Right lobe of liver (tissue), 6 donors: ENCODE measurements at places on chromosomes 16 and 17. TPM values are rescaled to one million over a fixed set of nuclear protein-coding genes. Genes with fewer than 3 reads are reported as not detected.

CPNE7 gene
- 0.33 TPM for total RNA-seq

DNA sequence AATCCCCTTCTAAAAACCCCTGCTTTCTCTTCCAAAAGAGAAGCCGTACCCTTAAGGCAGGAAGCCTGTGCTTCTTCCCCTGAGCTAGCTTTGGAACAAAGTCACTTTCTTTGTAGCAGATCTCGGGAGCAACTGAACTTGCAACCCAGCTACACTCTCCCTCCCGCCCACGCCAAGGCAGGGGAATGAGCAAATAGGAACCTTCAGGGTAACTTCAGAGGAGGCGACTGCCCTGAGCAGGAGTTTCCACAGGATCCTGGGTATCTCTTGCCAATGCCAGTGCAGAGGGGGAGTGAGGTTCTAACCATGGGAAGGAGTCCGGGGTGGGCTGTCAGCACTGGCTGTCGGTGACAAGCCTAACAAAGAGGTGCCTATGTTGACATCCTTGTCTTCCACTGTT, 5.9 kb upstream of the PIRT start:
- DNase-seq, result no peak

DNA sequence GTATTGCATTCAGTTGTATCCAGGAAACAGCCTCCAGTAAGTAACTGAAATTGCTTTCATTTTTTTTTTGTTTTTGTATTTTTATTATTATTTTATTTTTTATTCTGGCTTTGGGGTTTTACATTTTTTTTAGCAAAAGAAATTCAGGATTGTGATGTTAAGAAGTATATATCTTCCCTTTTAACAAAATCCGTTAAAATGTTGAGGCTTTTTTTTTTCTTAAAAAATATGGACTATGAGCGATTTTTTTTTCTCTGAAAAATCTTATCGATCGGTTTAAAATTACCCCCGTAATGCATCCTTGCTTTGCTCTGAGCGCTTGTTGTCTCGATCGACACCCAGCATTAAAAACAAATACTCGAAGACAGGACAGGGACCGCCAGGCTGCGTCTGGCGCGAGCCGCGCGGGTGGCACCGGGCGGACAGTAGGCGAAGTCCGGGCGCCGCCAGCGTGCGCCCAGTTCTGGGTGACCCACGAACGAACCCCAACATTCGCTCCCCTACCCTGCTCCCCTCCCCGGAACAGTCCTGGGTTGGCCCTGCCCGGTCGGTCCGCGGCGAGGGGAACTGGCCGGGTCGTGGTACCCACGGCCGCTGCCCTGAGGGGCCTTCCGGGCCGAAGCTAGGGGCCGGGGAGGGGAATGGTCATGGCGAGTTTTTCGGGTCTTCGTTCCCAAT, 482 bp downstream of the BAHCC1 start:
- DNase-seq, result no peak

DNA sequence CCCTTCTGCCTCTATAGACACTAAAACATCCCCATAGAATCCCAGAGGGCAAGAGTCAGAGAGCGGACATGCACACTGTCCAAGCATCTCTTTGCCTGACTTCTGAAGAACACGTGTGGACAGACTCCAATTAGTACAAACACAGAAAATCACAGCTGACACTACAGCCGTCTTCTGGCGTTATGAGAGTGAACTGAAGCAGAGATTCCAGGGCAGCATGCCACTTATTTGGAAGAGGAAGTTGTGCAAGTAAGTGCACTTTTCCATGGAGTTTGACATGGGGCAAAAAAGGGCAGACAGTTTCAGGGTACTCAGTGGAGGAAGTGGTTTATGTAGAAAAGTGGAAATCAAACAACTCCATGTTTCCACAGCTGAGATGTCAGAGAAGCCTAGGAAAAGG, 16.8 kb upstream of the ZNF287 start:
- DNase-seq, result no peak

DNA sequence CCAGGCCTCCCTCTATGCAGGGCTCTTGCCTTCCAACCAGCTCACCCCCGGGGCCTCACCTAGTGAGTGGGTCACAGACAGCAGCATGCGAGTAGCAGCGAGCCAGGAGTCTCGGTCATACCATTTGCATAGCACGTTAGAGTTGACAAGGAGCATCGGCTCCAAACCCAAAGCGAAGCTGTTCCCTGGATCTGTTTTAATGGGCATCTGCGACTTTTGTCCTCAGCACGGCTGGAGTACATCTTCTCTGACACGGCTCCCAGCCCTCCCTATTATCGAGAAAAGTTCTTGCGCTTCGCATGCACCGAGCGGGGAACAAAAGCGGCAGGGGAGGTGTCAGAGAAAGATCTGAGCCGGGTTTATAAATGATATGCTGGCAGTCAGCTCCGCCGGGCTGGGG, 253.3 kb downstream of the MAF start:
- no peak for DNase-seq

DNA sequence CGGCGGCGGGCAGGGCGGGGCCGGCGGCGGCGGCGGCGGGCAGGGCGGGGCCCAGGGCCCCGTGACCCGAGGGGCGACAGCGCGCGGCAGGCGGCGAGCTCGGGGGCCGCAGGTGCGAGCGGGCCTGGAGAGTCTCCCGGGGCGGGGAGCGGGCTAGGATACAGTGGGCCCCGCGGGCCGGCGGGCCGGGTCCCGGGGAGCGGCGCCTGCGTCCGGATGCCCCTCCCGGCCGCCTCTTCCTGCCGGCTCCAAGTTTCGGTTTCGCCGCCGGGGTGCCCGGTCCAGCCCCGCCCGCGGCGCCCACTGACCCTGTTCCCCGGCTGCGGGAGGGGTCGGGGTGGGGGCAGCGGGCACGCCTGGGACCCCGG, at the start of gene RNF213:
TSS of gene RNF213 (plus strand) at position 62 of the 368 bp plus-strand sequence. CDS start 2,830 bp downstream, outside the sequence.
- peak; percentile 75 for DNase-seq
